Mesothelial cell of epicardium (in vitro differentiated cells): ENCODE measurements at places on chromosomes 3 and 15.

DNA sequence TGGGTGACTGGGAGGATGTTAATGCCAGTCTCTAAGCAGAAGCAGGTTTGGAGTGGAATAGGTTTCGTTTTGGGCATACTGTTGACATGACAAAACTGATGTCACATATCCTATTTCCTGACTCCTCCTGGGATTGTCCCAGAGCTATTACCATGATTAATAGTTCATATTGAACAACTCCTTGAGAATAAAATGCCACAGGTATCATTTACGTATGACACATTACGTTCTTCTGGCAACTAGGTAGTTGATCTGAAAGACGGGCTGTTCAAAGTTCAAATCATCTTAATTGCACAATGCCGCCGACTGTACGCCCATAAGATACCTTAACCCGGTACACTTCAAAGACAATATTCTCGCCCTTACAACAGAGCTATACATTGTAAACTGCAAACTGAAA is 1.4 kb upstream of the RAB5A start:
- DNase-seq: no peak

DNA sequence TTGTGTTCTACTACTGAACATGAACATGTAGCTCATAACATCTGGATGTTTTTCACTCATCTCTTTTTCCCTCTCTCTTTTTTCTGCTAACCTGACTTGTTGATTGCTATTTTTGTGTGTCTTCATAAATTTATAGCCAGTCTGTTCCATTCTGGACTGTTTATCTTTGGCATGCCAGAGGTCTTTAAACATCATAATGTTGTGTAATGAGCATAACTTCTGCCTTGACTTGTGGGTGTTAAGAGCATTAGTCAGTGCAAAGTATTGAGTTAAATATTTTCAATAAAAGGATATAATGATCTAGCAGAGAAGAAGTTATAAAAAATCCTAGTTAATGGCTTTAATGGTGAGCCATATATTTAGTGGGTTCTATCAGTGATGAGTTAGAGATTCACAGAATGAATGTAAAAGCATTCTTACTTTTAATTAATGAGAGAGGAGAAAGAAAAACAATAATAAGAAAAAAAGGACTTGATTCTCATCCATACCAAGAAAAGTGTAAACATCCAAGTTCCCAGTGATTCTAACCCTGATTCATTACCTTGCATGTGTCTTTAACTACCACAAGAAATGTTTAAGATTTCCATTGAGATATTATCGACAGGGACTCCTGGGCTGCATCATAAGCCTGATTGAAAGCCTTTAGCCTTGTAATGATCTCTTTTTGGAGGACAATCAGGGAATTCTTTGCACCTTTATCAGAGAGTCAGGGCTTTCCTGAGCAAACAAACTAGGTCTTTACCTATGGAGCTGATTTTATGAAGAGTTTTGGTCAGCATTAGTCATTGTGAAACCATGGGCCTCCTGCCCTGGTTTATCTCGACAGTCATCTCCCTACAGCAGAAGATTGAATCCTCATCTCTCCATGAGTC is 22.9 kb downstream of the MITF start:
- DNase-seq: no peak

DNA sequence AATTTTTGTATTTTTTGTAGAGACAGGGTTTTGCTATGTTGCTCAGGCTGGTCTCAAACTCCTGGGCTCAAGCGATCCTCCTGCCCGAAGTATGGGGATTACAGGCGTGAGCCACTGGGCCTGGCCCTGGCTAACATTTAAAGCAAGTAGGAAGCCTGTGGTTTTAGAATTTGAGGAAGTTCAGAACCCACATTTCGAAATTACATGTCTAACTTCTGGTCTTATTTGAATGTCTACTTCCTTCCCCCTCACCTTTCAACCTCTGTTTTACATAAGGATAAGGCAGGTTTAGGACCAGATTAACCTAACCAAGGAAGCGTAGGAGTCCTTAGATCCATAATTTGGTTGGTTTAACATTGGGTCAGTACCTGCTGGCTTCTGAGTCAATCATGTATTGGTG is 120.5 kb upstream of the PROK2 start:
- DNase-seq: no peak

DNA sequence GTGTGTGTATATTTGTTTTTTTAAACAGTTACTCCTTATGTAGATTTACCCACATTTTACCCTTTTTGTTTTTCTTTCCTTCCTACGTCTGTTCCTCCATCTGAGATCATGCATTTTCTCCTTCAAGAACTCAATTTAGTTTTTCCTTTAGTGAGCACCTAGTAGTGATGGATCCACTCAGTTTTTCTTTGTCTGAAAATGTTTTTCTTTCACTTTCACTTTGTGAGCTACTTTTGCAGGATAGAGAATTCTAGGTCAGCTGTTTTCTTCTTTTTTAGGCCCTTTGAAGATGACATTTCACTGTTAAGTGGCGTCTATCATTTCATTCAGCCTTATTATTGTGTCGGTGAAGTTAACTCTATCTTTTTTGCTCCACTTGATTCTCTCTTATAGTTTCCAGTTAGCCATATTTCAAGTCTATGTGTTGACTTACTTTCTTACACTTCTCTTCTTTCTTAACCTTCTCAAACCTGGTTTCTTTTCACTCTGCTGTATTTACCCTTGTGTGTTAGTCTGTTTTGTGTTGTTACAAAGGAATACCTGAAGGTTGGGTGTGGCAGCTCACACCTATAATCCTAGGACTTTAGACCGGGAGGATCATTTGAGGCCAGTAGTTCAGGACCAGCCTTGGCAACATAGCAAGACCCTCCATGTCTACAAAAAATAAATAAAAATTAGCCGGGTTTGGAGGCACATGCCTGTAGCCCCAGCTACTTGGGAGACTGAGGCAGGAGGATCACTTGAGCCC is 55.8 kb downstream of the PRKCI start:
- no peak for DNase-seq

- DNase-seq: no peak
Measured at GRCh38 chr15:38680775-38681174, 116.2 kb upstream of the RASGRP1 start.

GRCh38 chr3:172135820-172136219 is 96.4 kb downstream of the FNDC3B start:
- DNase-seq: no peak

DNA sequence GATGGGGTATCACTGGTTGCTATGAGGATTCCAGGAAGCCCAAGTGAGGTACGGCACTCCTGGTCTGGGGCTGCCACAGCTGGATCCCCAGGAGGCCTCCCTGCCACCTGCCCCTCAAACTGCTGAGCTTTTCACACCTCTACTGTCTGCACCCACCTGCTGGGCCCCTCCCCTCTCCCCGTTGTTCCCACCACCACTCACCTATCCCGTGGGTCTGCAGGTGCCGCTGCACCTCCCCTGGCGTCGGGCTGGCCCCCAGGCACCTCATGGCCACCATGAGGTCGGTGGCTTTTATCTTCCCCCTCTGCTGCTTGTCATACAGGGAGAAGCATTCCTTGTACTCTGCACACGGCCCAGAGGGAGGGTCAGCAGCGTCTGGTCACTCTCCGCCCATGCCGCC is 5.8 kb downstream of the CALML4 start:
- DNase-seq: no peak

DNA sequence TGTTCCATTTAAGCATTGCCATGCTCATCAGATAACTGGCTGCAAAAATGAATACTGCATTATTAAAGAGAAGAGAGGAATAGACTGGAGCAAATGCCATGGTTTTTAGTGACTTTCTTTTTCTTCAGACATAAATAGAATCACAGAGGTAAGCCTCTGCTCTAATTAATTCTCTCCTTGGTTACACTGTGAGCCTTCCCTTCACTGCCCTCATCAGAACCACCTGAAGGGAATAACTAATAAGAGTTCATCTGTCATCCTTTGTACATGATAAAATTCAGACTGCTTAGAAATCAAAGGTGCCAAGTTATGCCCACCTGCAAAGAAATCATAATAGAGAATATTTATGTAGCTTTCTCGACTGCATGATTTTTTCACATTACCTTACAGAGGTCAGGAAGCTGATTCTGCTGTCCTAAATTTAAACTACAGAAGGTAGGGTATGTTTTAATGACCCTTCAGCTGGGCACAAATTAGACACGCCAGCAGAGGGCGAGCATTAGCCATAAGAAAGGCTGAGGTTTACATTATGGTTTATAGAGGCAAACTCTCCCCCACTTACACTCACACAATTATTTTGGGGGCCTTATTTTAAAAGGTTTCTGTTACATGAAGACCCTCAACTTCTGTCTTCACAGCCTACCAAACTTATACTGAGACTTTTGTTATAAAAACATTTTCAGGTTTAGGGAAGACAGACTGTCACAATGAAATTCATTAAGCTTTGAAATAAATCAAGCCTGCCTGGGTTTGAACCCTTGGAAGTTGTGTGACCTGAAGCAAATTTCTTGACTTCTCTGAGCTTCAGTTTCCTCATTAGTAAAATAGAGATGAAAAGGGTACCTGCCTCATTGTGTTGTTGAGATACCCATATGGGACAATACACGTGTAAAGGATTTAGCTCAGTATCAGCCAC is 15.3 kb upstream of the UNC13C start:
- no peak for DNase-seq
